Gastrocnemius medialis (tissue), 4 donors: ENCODE measurements at places on chromosomes 11 and 22.

GRCh38 chr11:27084518-27084917, 43.9 kb downstream of the BBOX1 start:
- no peak for DNase-seq

GRCh38 chr11:113736323-113736722, 30.2 kb upstream of the TMPRSS5 start:
- DNase-seq: no peak

DNA sequence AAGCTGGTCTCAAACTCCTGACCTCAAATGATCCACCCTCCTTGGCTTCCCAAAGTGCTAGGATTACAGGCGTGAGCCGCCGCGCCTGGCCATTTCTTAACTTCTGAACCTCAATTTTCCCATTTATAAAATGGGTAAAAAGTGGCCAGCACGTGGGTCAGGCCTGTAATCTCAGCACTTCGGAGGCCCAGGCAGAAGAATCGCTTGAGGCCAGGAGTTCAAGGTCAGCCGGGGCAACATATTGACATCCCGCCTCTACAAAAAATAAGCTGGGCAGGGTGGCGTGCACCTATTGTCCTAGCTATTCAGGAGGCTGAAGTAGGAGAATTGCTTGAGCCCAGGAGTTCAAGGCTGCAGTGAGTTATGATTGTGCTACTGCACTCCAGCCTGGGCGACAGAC, 6.5 kb upstream of the DDX6 start:
- no peak for DNase-seq

GRCh38 chr11:42315267-42315666, 855.8 kb upstream of the LRRC4C start:
- no peak for DNase-seq

DNA sequence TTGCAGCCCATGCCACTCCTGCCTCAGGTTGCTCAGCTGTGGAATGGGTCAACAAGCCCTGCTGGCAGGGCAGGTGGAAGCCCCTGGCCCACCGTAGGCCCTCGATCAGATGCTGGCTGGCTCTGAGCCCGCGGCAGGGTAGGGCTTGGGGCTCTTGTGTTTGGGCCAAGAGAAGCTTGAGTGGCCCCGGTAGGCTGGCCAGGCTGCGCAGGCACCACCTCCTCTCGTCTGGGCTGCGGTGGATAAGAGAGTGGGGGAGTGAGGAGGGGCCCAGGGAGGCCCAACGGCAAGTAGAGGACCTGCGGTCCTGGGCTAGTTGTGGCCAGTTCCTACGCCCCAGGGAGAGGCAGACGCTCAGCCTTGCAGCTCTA, 115.2 kb downstream of the CEP164 start:
- DNase-seq: no peak

DNA sequence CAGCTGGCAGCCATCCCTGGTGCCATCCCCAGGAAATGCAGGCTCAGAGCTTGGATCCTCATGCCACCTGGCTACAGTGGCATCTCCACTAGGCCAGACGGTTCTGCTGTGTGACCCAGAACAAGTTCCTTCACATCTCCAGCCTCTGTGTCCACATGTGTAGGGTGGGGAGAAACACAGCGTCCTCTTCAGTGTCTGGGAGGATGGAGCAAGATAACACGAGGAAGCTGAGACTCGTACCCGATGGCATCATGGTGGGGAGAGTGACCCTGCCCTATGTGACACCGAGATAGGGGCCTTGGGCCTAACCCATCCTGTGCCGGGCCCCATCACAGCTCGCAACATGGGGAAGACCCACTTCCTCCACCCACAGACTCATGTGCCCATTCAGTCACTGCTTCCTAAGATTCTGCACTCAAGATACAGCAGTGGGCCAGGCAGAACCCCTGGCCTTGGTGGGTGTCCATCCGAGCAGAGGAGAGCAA, 78.5 kb downstream of the MORC2 start:
- DNase-seq: no peak

DNA sequence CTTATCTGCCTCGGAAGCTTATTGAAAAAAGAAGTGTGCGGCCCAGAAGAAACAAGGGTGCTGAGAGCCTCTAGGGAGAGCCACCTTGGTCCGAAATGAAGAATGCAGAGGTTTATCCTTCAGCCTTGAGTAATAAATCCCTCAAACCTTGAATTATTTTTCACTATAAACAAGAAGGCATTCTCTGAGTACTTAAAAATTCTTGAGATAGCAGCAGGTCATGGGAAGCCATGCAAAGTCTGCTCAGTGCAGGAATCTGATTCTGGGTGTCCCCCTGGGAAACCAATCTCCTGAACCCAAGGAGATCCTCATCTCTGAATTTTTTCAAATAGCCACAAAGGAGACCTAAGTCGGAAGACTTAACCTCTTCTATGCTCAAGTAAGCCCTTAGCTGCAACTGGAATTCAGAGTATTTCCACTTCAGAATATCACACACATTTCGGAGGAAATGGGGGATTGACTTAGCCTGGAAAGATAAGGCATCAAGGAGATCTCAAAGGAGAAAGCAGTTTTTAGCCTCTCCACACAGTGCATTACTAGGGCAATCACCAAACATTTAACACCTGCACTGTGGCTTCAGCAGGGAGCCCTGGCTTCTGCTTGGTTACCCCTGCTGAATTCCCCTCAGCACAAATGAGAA, 365.0 kb downstream of the ETS1 start:
- DNase-seq: no peak

- no peak for DNase-seq
Measured at GRCh38 chr11:88146106-88146505, 29.1 kb downstream of the RAB38 start.

GRCh38 chr22:30968015-30968923, at the start of gene MORC2:
Gene MORC2 (minus strand): TSS chr22:30968774. CDS start chr22:30967889, 885 bp downstream.
- peak; percentile 79 for DNase-seq

GRCh38 chr11:2849994-2850770, 35.4 kb downstream of the CDKN1C start:
- DNase-seq: no peak
